ENCODE measurements at places on chromosomes 5 and 9.

- no peak for DNase-seq
Measured at GRCh38 chr9:326667-327066, 112.0 kb downstream of the DOCK8 start.

GRCh38 chr5:96876292-96876850 lies at the start of gene ERAP2:
ERAP2 (plus strand) TSS chr5:96876500; CDS start chr5:96879686, 3,186 bp downstream.
- no peak for DNase-seq

- no peak for DNase-seq
Measured at GRCh38 chr9:130663258-130663976, 977 bp upstream of the PRDM12 start.

GRCh38 chr5:77427998-77428397 lies 64.1 kb downstream of the WDR41 start:
- no peak for DNase-seq

DNA sequence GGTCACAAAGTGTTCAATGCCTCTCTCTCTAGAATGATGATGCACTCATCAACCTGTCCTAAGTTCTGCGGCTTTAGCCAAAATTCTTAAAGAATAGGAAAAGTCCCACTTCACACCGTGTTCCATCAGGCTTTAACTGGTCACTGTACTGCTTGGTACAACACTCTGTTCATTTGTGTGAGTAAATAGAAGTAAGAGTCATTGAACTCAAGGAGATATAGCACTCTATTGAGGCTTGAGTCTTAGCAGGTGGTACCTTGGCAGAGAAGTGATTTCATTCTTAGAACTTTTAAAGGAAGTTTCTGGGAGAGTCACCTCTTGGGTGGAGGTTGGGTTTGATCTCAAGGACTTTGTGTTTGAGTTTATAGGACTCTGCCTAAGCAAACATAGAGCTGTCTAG lies 92.6 kb downstream of the TENT4A start:
- no peak for DNase-seq

All from cerebellar nuclear complex (tissue), 1 donor.